Transverse colon (tissue), 4 donors: ENCODE measurements at places on chromosomes 11 and 22. TPM values are rescaled to one million over a fixed set of nuclear protein-coding genes. Genes with fewer than 3 reads are reported as not detected.

TEX12 gene
- 1.3 TPM for total RNA-seq

- H3K36me3 ChIP-seq: no peaks in the 10 kb centered on the region
- DNase-seq: no peak
- H3K4me3 ChIP-seq: no peak overlapping the region
- H3K4me1 ChIP-seq: no peaks in the 10 kb centered on the region
- H3K27me3 ChIP-seq: no peaks in the 10 kb centered on the region
- no peak overlapping the region for H3K27ac ChIP-seq
Measured at GRCh38 chr11:26862801-26863200, 131.1 kb upstream of the FIBIN start.

DNA sequence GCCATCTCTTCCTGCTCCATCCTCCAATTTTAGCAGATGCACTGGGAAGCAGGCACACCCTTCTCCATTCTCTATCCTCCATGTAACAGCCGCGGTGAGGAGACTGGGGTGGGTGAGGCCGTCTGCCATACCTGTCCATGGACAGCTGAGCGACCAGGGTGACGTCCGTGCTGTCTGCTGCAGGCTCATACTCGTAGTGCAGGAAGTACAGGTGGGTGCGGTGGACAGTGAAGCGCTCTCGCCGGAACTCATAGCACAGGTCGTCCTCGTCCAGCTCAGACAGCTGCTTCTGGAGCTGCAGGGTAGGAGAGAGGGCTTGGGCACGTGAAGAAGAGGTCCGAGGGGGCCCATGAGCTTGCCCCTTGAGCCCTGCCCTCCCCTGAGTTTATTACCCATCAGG, 257.8 kb upstream of the SYN3 start:
- H3K27ac ChIP-seq: no peak overlapping the region
- H3K4me3 ChIP-seq: no peak overlapping the region
- DNase-seq: no peak
- no peaks in the 10 kb centered on the region for H3K27me3 ChIP-seq

DNA sequence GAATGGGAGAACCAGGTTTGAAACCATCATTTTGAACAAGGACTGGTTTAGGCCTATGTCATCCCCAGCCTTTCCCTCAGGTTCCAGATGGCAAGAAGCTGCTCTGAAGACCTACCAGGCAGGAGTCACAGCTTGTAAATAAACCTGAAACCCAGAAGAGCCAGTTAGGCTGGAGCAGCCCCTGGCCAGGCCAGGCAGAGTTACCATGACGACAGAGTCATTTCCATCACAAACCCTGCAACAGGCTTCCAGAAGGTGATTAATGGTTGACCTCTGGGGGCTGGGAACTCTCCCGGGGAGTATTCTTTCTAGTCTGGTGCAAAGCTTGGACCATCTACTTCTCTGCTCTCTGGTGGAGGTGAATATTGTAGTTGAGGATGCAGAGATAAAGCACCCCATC, 164.1 kb upstream of the NCAM1 start:
- no peaks in the 10 kb centered on the region for H3K36me3 ChIP-seq
- DNase-seq: no peak
- H3K27me3 ChIP-seq: no peaks in the 10 kb centered on the region

GRCh38 chr11:119861160-119861559, 132.2 kb upstream of the NECTIN1 start:
- H3K27me3 ChIP-seq: peaks cover 6% of the 10 kb centered on the region
- no peaks in the 10 kb centered on the region for H3K4me1 ChIP-seq
- H3K4me3 ChIP-seq: no peak overlapping the region
- no peak for DNase-seq

DNA sequence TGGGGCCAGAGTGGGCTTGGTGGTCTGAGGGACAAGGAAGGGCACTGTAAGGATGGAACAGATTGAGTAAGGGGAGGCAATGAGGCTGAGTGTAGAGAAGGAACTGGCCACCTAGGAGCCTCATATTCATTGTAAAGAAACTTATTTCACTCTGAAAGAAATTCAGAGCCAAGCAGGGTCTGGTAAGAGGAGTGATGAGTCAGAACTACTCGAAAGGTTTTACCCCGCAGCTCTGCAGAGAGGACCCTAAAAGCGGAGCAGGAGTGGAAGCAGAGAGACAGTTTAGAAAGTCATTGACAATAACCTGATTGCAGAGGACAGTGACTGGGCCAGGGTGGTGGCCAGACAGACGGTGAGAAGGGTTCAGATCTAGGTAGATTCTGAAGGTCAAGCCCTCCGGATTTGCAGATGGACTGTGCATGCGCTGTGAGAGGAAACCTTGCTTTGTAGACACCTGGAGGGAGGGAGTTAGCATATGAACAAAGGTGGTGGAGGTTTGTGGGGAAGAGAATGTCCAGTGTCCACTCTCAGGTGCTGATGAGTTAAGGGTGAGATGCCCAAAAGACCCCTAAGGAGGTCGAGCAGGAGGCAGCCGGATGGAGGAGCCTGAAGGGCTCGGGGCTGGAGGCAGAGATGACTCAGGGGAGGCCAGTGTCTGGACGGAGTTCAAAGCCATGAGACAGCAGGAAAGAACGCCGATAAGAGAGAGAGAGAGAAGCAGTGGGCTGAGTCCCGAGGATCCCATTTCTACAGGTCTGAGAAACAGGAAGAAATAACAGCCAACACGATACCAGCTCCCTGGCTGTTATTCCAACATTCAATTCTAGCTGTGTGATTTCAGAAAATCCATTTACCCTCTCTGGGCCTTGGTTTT, 546.0 kb downstream of the BRD1 start:
- H3K27me3 ChIP-seq: peaks cover 43% of the 10 kb centered on the region
- DNase-seq: no peak
- no peaks in the 10 kb centered on the region for H3K4me1 ChIP-seq
- no peak overlapping the region for H3K4me3 ChIP-seq
- no peak overlapping the region for H3K27ac ChIP-seq
- H3K36me3 ChIP-seq: no peaks in the 10 kb centered on the region
